GM19239 (cell line): ENCODE measurements at places on chromosomes 1 and 21.
A peak's percentile ranks its signal among the peaks of the same experiment; 100 is the strongest.

GRCh38 chr1:89699451-89699986 lies 66.6 kb downstream of the LRRC8C start:
- DNase-seq, result no peak

GRCh38 chr1:200624679-200625335 lies 4.3 kb upstream of the KIF14 start:
- DNase-seq, result no peak

GRCh38 chr1:110462964-110463363 lies 12.0 kb downstream of the PROK1 start:
- DNase-seq, result no peak

GRCh38 chr1:230335861-230336522 lies 90.1 kb downstream of the PGBD5 start:
- DNase-seq, result no peak

- no peak for DNase-seq
Observed at GRCh38 chr1:66261364-66261763, 272.6 kb upstream of the SGIP1 start.

DNA sequence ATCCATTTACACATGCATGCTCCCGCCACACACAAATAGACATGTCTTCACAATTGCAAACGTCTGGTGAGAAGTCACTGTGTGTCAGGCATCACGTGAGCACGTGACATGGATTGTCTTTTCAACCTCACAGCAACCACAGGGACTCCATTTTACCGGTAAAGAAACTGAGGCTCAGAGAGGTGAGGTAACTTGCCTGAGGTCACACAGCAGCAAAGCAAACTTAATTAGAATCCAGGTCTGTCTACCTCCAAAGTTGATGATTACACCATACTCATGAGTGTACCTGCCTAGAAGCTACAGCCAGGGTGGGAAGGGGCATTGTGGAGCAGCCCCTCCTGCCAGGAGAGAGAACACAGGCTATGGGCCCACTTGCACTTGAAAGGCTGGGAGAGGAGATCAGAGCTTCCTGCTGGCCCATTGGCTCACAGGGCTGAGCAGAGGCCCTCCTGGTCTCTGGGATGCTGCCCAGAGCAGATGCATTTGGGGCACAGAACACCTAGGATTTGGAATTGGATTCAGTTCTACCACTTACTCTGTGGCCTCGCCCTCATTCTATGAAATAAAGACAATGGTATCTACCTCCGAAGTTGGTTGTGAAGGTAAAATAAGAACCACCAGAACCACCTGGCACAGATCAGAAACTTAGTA lies 44.4 kb upstream of the SELENON start:
- DNase-seq, result no peak

- DNase-seq, result no peak
Observed at GRCh38 chr1:231072502-231073094, 32.5 kb upstream of the FAM89A start.

DNA sequence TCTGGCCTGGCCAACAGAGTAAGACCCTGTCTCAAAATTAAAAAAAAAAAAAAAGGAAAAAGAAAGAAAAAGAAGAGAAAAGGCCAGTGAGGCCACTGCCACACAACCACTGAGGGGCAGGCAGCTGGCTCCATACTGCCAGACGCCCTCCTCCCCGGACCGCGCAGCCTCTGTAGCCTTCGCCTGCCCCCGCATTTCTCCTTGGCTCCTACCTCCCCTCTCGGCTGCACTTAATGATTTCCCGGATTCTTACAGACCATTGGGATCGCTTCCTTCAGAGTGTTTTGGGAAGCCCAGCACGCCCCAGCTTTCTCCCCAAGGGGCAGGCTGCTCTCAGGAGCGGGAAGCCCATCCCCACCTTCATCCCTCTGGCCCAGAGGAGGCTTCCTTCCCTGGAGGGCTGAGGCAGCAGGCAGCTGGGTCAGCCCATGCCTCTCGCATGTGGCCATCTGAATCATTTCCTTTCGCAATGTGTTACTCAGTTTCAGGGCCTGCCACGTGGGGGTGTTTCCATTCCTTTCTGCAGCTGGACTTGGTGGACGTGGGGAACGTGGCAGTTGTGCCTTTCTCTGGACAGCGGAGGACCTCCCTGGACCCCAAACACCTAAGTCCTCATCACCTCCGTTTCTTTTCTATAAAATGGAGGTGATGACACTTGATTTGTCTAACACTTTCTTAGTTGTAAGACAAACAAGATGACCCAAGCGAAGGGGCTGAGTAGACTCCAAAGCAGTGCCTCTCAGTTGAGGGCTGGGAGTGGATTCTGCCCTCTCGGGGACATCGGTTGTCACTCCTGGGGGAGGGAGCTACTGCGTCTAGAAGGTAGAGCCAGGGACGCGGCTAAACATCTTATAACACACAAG lies 2.3 kb downstream of the SLC2A5 start:
- no peak for DNase-seq

- DNase-seq, result no peak
Observed at GRCh38 chr1:201750934-201751333, 78.0 kb upstream of the IPO9 start.

DNA sequence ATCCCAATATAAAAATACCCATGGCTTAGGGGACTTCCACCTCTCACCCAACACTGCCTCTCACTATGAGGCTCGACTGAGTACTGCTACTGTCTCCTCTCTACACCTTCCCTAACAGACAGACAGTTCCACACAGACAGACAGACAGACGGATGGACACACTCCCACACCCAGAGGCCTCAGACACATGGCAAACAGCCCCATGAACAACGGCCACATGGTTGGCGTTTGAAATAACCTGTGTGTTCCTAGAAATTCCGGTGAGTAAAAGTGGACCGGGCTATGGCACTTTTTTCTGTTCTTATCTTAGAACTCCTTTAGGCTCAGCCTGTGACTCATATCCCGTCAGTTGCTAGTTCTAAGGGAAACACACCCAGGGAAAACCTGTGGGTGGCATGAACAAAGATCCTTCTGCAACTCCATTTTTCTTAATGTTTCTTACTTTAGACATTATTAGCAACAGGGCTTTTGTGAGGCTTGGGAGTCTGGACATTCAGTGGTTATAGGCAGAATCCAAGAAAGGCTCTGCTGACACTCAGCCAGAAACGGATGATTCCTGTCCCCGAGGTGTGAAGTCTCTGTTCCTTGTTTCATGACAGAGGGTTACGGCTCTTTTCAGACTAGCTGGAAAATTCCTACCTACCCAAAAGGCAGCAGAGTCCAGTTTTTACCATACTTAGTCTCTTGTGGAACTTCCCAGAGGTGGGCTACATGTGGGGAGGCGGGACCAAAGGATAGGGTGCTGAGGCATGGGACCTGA lies 90.5 kb upstream of the TLR5 start:
- no peak for DNase-seq

DNA sequence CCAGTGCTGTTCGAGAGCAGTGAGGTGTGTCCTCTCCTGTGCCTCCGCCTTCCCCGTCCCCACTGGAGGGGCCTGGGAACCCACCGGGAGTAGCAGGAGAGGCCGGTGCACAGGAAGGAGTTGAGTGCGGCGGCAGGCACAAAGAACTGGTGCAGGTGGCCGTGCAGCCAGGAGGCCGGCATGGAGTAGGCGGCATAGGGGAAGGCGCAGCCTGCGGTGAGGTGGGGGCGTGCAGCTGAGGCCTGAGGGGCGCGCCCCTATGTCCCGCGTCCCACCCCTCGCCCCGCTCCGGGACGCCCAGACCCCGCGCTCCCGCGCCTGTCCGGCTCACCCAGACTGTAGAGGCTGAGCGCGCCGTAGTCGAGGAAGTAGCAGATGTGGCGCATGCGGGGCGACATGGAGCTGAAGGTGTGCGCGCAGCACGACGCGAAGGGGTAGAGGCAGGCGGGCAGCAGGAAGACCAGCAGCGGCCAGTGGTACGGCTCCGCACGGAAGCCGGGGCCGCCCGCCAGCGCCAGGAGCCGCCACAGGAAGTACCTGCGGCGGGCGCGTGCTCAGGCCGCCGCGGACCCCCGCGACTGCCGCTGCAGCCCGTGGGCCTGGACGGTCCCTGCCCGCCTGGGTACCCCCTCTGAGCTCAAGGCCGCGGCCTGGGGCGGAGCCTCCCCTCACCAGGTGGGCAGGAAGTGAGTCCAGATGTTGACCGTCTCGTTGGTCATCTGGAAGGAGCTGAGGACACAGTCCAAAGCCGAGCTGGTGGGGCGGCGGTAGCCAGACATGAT lies 2.2 kb downstream of the PAQR6 start:
- peak; percentile 50 for DNase-seq

- no peak for DNase-seq
Observed at GRCh38 chr1:24417681-24418080, 2.1 kb downstream of the NIPAL3 start.

- DNase-seq, result no peak
Observed at GRCh38 chr1:206059355-206059915, 6.5 kb downstream of the RHEX start.

DNA sequence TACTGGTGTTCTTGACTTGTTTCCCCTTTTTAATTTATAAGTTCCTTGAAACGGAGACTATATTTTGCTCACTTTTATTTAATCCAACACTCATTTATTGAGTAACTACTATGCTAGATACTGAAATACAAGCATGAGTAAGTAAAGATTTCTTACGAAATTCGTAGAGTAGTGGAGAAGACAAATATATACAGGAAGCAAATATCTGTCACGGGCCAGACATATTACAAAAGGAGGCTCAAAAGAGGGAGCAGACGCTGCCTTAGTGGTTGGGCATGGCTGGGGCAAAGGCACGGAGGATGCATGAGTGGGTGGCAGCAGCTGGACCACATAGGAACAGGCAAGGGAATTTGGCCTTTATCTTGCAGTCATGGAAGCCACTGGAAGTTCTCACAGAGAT lies 6.8 kb downstream of the NCF2 start:
- no peak for DNase-seq

GRCh38 chr1:71592646-71593274 lies 511.9 kb upstream of the ZRANB2 start:
- no peak for DNase-seq

GRCh38 chr1:55338448-55338820 lies 123.3 kb upstream of the USP24 start:
- no peak for DNase-seq

- DNase-seq, result no peak
Observed at GRCh38 chr1:204438628-204439027, 27.0 kb upstream of the PPP1R15B start.

GRCh38 chr1:192003295-192004077 lies 154.8 kb upstream of the RGS18 start:
- DNase-seq, result no peak

DNA sequence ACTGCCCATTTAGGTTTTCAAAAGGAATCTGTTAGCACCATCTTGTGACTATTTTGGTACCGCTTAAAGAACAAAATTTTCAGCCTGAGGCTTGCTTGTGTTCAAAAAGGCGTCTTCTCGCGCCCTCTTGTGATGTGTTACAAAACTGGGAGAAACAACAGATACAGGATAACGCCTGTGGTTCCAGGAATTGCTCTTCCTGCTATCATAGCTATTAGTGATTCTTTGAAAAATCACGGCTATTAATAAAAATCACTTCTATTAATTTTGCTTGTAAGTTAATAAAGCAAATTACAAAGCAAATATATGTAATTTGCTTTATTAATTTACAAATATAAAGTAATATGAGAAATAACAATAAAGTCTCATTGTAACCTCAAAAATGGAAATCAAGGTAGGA lies 82.2 kb upstream of the ABCD3 start:
- no peak for DNase-seq

DNA sequence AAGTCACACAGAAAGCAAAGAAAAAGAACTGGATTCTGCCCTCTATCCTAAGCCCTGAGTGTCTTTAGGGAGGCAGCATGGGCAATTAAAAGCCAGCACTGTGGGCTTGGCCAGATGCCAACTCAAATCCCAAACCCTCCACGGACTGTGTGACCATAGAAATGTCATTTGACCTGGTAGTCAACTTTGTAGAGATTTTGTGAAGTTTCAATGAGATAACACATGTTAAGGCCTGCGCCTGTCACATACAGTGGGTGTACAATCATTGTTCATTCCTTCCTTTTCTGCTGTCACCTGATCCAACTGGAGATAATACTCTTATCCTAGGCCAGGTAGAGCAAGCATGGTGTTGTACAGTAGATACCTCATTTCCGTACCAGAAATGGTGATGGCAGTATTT lies 54.2 kb downstream of the TMEM53 start:
- DNase-seq, result no peak

GRCh38 chr1:20290624-20291597 lies at the start of gene VWA5B1:
VWA5B1 (plus strand) TSS chr1:20290875; CDS start chr1:20310602, 19,727 bp downstream.
- DNase-seq, result no peak

DNA sequence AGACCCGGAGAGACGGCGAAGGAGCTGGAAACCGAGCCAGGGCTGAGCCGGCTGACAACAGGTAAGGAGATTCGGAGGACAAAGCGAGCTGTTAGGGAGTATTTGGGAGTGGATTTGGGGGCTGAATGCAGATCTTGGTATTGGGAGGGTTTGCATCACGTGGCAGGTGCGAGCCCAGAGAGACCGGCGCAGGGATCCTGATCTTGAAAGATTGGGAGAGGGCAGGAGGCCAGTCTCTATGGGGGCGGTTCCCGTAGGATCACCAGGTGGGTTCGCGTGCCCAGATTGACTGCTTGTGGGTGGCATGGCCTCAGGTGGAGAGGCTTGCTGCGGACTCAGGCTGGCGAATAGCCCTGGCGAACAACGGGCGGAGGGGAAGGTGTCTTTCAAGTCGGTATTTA lies 204 bp downstream of the CIART start:
- no peak for DNase-seq

DNA sequence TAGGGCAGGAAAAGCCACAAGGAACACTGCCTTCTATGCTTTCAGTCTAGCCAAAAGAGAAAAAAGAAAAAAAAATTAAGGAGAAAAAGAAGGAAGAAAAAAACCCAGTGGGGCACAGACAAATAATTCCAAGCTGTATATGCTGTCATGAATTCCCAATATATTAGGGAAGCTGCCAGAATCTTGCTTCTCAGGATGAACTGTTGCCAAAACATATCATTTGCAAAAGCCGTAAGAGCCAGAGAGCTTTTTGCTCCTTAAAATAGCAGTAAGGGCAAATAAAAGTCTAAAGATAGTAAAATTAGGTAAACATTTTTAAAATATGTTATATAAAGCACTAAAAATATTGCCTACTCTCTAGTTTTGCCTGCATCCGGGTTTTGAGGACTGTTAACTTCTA lies 52.1 kb downstream of the PGM1 start:
- no peak for DNase-seq
